ENCODE measurements at places on chromosomes 6 and 20.

GRCh38 chr6:159261995-159262394 lies 92.8 kb downstream of the FNDC1 start:
- DNase-seq = no peak

GRCh38 chr20:61090541-61090940 lies 161.5 kb upstream of the CDH4 start:
- no peak for DNase-seq

- DNase-seq = no peak
These were observed at the start of gene C2 for GRCh38 chr6:31927242-31927862. TSS of gene C2 (plus strand) at chr6:31927717. CDS start at chr6:31927753, 36 bp downstream.

DNA sequence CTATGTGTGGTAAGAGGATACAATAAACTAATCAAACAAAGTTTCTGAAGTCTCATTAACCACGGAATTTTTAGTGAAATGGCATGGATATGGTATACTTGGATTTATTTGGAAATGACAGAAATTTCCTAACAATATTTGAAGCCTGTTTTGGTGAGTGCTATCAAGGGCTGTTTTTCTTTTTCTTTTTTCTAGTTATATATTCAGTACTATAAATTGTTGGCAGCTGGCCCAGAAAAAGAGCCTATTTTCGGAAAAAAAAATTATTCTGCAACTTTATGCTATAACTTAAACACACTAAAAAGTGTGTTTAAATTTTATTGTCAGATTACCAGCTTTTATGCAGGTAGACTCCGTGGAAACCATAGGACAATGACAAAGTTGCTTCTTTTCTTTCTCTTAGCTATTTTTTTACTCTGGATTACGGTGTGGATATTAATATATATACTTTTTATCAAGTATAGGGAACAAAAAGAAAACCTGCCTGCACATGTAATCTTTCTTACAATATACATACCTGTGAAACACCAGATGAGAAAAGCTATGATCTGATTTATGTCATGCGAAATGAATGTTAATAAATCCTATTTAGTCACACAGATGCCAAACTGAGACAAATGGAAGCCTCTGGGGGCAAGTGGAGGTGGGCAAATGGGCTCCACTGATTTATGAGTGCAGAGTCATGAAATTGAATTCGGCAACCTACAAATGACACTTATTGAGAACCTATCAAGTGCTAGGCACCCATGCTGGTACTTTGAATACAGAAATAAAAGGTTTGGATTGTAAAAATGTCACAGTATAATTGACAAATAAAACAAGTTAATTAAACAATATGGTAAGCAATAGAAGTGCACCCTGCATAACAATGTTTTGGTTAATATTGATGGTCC lies 919.5 kb upstream of the FLRT3 start:
- no peak for DNase-seq

- DNase-seq = no peak
These were observed 87.6 kb downstream of the BTBD9 start for GRCh38 chr6:38552121-38552520.

GRCh38 chr6:111276736-111277135 lies 189.4 kb downstream of the SLC16A10 start:
- no peak for DNase-seq

DNA sequence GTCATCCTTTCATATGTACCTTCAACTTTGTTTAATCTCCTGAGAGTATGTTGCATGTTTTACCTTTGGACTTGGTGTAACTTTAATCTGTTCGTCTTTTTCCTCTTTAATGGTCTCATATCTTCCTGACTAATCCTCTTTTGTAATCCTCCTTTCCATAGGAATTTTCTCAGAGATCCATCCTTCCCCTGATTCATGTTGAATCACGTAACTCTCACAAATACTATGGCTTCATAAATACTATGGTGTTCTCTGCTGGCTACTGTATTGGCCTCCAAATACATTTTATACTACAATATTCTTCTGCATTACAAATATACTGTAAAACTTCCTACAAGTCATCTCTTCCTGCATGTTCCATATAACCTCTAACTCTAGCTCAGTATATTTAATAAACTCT lies 317.7 kb upstream of the ADGRB3 start:
- DNase-seq = no peak

DNA sequence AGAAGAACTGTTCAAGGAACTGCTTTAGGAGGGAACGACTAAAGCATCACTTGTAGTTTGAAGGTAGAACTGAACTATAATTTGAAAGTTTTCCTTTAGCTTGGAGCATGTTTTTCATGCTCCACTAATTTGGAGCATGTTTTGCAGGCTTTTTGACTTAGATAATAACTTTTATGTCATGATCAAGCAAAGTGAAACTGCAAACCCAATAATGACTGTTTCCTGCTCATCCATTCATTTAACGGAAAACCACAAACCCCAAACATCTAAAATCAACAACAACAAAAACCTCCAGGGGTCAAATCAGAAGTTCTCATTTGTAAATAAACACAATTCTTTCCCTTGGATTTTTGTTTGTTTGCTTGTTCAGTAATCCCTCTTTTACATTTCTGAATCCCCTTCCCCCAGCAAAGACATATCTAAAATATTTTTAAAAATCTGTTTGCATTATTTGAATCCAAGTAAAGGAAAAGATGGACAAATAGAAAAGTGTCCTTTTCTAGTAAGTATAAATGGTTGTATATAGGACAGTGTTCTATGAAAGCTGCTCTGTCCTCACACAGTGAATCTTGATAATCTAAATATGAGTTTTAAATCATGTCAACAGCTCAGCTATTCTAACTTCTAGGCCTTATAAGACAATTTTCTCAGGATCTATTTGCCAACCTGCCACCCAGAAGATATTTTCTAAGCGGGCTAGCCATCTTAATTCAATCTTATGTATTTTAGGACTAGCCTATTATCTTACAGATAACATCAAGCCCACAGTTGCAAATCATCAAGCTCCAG lies 2.6 kb downstream of the SIM1 start:
- no peak for DNase-seq

GRCh38 chr6:154606457-154606856 lies 96.0 kb upstream of the CNKSR3 start:
- no peak for DNase-seq

- no peak for DNase-seq
These were observed 41.7 kb downstream of the SLC24A3 start for GRCh38 chr20:19253916-19254820.

GRCh38 chr6:133937909-133938308 lies 15.1 kb upstream of the TBPL1 start:
- DNase-seq = no peak

GRCh38 chr20:58990651-58991445 lies 9.8 kb downstream of the NELFCD start:
- DNase-seq = no peak

DNA sequence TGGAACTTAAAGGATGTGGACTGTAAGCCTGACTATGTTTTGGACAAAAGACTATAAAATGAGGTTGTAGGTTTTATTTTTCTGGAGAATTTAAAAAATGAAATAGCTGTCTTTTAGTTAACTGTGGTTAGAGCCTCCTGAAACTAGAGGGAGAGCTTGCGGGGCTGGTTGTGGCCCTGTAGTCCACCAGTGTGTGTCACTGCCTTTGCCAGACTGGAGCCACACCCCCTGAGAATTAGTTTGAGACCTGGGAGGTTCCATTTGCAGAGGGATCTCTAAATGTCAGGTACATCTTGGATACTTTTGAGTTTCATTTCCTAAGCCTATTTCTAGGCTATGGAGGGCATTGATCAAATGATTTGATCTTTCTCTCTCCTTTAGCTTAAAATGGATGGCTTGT lies 20.8 kb downstream of the ZC2HC1B start:
- DNase-seq = no peak

- DNase-seq = no peak
These were observed 29.4 kb upstream of the ZBP1 start for GRCh38 chr20:57649617-57650015.

DNA sequence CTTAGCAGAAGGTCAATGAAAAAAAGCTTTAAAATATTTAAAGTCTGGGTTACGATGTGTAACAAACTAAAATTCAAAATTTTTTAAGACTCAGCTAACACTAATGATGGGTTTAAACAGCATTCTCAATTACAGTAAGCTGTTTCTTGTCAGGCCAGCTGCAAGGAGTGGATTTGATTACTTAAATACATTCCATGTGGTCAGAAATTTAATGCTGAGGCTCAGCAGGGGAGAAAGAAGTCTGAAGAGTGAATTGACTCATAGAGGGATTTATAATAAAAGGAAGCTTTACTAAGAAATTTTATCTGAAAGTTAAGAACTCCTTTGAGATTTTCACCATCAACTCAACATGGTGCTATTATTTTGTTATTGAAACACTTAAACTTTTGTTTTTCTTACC lies 398.6 kb downstream of the KHDRBS2 start:
- DNase-seq = no peak

GRCh38 chr6:17867880-17868279 lies 119.6 kb downstream of the KIF13A start:
- no peak for DNase-seq

DNA sequence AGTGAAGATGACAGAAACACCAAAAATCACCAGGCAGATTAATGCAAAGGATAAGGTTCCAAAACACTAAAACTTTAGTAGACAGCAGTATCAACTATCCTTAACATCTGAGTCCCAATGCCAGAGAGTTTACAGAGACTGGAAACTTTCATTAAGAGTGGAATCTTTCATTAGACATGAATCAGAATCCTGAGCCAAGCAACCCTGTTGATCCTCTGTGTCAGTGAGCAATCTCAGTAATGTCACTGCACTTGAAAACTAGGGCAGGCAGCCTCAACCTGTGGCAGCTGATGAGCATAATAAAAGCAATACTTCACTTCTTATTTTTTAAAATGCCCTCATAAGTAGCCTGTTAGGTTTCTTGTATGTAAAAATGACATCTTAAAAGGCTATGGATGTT lies 252.8 kb upstream of the PLN start:
- DNase-seq = no peak

DNA sequence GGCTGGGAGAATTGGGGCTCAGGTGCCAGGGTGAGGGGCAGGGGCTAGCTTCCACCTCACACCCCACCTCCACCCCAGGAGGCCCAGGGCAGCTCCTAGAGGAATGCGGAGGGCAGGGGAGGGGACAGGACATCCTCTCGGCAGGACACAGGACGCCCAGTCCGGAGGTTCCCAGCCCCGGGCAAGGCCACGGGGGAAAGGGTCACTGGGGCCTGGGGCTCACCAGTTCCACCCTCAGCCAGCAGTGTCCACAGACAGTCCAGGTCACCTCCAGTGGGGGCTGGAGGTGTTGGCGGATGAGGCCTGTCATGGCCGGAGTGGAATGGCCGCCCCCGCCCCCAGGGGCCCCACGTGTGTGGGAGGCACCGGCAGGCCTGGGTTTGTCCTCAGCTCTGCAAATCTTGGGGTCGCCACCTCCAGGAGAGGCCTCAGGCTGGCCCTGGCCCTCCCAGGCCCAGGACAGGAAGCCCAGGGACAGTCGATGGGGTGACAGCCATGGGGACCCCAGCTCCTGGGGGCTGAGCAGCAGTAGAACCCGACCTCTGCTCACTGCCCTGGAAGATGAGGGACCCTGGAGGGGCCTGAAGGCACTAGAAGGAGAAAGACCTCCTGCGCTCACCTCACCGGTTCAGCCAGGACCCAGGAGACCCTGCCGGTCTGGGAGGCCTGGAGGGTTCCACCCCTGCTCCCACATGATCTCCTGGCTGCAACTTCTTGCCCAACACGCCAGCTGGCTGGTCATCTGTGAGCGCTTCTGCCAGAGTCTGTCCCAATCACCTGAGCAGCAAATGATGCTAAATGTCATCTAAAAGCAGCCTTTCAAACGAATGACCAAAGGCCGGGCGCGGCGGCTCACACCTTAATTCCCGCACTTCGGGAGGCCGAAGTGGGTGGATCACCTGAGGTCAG lies 13.0 kb upstream of the ABHD16B start:
- DNase-seq = no peak

DNA sequence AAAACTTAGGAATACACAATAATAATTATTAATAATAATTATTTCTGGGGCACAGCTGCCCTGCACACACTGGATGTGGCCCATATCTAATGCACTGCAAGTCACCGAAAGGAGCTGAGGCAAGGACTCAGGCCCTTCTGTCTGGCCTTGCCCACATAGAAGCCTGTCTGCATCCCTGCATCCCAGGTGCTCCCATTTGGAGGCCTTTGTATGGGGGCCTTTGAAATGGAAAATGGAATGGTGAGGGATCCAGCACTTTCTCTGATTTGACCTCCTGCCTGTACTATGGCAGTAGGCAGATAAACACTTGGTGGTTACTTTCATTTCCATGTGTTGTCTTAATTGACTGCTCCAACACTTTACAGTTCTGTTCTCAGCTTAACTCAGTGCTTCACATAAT lies 75.7 kb upstream of the PTCHD4 start:
- DNase-seq = no peak

GRCh38 chr20:16758454-16759180 lies 10.5 kb downstream of the OTOR start:
- DNase-seq = no peak

DNA sequence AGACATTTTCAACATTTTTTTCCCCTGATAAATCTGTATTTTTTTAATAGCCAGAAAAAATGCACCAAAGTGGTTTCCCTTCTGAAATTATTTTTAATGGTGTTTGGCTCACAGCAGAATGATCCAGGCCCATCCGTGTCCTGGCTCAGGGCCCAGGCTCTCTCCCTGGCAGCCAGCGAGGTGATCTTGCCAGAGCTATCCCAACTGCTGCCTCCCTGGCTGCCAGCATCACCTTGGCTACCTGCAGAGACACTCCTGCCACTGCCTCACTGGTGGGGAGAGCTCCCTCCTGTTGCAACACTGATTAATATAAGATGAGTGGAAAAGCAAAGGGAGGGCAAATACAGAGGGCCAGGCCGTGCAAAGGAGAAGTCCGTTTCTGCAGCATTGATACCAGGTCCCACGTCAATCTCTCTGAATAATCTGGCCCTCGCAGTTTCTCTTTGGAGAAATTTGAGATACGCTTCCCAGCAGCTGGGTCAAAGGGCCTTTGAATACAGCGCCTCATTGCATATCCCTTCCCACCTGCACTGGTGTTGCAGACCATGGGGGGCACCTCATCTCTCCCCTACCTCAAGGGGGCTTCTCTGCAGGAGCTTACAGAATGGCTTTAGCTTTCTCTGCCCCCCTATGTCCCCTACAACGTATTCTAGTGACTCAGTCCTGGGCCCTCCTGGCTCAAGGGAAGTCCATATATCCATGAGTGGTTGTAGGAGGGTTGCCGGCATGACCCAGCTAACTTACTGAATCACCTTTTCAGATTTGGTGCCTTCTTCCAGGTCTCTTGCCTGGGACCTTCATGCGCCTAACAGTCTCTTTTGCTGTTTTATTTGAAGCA lies 12.8 kb upstream of the DSTN start:
- no peak for DNase-seq

- no peak for DNase-seq
These were observed 1.5 kb upstream of the GRIK2 start for GRCh38 chr6:101391772-101392585.

DNA sequence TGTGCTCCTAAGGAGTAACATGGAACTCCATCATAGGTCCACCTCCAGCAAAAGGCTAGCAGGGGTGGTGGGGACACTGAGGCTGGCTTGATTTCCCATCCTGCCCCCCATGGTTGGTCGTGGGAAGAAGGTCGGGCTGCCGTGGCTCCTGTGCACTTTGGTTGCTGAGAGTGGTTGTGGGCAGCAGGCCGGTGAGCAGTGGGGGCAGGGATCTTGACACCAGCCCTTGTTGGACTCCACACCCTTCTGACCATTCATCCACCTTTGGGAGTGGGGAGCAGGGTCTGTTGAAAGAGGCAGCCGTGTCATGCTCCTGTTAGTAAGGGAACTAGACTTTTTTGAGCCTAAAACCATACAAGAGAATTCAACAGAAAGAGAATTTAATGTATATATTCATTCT lies 175.2 kb downstream of the ARID1B start:
- no peak for DNase-seq

GRCh38 chr6:43722920-43723545 lies 35.4 kb upstream of the MRPS18A start:
- no peak for DNase-seq
